ENCODE measurements at places on chromosomes 1 and 21.

- peak; percentile 82 for DNase-seq
Measured at GRCh38 chr1:167849666-167850065, 64.3 kb downstream of the ADCY10 start.

GRCh38 chr1:92194511-92194910 lies 23.2 kb upstream of the C1orf146 start:
- no peak for DNase-seq

- DNase-seq, result no peak
Measured at GRCh38 chr1:8374812-8375211, 56.9 kb downstream of the SLC45A1 start.

GRCh38 chr1:42731585-42731984 lies 8.5 kb downstream of the CLDN19 start:
- DNase-seq, result no peak

- no peak for DNase-seq
Measured at GRCh38 chr1:20200966-20201365, 14.6 kb upstream of the PLA2G2C start.

DNA sequence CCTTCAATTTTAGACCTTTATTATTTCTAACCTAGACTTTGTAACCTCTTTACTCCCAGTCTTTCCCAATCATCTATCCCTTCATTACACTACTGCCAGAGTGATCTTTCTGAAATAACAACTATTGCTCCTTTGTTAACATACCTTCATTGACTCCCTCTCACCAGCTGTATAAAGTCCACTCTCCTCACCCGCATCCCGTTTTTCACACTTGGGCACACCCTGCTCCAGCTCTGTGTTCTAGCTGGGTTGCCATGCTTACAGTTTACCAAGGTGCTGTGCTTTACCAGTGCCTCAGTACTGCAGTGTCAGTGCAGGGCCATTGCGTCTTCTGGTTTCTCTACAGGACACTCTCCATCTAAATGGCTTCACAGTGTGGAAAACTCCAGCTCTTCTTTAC lies 148.2 kb downstream of the NFIA start:
- no peak for DNase-seq

GRCh38 chr1:101237229-101237837 lies 514 bp downstream of the S1PR1 start:
- no peak for DNase-seq

- DNase-seq, result no peak
Measured at GRCh38 chr1:178938101-178938958, 67.5 kb upstream of the ANGPTL1 start.

DNA sequence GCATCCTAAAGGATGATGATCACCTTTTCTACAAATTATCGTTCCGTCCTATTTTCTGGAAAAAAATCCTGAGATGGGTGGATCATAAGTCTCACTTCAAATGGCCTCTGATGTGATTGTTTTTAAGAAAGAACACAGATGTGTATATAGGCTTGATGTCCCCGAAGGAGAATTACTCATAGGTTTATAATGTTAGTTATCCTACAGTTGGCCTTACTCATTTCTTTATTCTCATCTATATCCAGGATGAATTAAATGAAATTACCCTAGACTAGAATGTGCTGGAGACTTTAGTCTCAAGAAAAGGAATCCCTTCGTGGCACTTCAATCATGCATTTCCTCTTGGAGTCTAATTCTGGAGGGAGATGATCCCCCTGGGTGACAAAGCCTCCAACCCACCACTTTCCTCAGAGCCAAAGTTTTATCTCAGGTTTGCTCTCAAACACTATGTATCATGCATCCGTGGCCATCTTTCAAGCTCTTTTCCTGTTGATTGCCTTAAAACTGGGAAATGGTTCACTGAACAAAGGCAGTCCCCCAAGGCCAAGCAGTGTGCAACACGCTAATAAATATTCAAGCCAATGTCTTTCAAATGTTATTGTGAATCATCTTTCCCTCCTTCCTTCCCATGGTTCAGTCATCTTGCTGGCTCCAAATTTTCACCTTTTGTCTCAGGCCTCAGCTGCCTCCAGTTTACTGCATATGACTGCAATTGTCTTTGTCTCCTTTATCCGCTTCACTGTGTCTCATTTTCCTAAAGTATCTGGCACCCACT lies 32.5 kb upstream of the SMYD2 start:
- DNase-seq, result no peak

DNA sequence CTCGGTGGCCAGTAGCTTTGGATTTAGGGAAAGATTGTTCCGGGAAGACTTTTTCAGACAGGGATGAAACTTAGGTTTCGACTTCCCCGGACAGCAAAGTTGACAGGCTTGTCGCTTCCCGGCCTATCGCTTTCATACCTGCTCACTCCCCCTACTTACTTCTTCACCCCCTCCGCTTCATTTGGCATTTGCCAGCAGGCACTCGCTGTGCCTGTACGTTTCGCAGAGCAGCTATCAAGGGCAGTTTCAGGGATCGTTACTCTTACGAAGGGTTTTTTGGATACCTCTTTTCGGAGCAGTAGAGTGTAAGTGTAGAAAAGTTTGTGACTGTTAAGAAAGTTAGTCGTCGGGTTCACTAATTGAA lies 393 bp downstream of the BLZF1 start:
- DNase-seq, result peak; percentile 12

- DNase-seq, result no peak
Measured at GRCh38 chr1:214678386-214678785, 75.4 kb downstream of the CENPF start.

GRCh38 chr1:9844756-9845155 lies 21.0 kb upstream of the CLSTN1 start:
- DNase-seq, result no peak

GRCh38 chr1:28241638-28242241 lies 5.8 kb downstream of the ATP5IF1 start:
- no peak for DNase-seq

- DNase-seq, result no peak
Measured at GRCh38 chr1:41103766-41104165, 82.2 kb upstream of the SLFNL1 start.

DNA sequence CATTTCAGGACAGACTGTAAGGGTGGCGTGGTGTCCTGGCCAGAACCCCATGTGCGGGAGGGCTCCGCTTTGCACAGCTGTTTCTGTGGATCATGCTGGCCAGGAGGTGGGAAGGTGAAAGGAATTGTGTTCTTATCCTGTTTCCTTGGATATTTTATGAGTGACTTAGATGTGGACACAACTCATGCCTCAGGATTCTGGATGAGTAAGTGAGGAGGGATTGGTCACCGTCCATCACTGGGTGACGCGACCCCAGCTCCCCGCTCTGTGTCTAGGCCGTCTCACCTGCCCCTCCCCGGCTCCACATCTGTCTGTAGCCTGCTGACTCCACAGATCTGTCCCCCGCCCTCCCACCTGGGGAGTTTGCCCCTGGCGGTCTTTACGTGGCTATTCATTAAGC lies 48.8 kb downstream of the PIK3CD start:
- DNase-seq, result no peak

DNA sequence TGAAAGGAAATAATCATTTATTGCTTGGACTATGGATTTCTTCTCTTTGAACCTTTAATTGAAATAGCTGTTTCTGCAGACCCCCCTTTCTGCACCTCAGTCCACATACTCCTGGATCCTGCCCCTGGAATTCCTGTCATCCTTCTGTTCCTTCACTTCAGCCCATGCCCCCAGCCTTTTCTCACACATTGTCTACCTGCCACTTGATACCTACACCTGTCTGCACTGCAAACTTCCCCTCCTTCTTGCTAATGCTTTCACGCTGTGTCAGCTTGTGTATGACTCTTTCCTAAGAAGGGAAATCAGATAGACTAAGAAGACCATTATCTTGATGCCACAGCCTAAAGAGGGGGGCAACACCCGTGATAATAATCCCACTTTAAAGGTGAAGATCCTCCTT lies 80.3 kb upstream of the EXO1 start:
- DNase-seq, result no peak
